Esophagus squamous epithelium (tissue), 5 donors: ENCODE measurements at places on chromosomes 12 and 14. TPM values are rescaled to one million over a fixed set of nuclear protein-coding genes. Genes with fewer than 3 reads are reported as not detected.

- DNase-seq = no peak
Observed at GRCh38 chr12:98852181-98852580, 207.1 kb downstream of the APAF1 start.

GRCh38 chr12:15368812-15369211 lies 46.5 kb downstream of the PTPRO start:
- DNase-seq = no peak

- DNase-seq = no peak
Observed at GRCh38 chr14:95062220-95062619, 95.1 kb downstream of the DICER1 start.

- DNase-seq = no peak
Observed at GRCh38 chr12:68370006-68370590, 37.9 kb upstream of the MDM1 start.

DNA sequence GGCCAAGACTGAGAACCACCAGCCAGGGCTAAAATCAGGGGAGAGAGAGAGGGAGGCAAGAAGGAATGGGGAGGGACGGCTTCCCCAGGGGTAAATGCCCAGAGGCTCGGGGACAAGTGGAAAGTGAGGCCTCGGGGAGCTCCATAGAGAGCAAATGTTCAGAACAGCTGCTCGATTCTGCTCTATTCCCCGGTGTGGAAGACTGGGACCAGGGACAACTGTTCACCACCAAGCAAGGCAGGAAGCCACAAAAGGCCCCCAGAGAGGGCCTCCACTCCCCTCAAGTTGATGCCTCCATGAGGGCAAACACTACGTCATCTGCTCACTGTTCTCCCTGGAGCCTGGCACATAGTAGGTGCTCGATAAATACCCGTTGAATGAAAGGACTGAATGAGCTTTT lies 53.5 kb downstream of the IRF2BPL start:
- no peak for DNase-seq

GRCh38 chr12:56517854-56518253 lies 3.8 kb upstream of the RBMS2 start:
- no peak for DNase-seq

CLEC1B gene
- not detected for total RNA-seq

TRIM9 gene
- 0.21 TPM for total RNA-seq

ZBTB42 gene
- 6.4 TPM for total RNA-seq

TTC6 gene
- total RNA-seq = 5.2 TPM
